ENCODE measurements at places on chromosomes 16 and 17.

- DNase-seq, result no peak
Observed at GRCh38 chr16:3007059-3007956, 5.4 kb upstream of the CLDN9 start.

DNA sequence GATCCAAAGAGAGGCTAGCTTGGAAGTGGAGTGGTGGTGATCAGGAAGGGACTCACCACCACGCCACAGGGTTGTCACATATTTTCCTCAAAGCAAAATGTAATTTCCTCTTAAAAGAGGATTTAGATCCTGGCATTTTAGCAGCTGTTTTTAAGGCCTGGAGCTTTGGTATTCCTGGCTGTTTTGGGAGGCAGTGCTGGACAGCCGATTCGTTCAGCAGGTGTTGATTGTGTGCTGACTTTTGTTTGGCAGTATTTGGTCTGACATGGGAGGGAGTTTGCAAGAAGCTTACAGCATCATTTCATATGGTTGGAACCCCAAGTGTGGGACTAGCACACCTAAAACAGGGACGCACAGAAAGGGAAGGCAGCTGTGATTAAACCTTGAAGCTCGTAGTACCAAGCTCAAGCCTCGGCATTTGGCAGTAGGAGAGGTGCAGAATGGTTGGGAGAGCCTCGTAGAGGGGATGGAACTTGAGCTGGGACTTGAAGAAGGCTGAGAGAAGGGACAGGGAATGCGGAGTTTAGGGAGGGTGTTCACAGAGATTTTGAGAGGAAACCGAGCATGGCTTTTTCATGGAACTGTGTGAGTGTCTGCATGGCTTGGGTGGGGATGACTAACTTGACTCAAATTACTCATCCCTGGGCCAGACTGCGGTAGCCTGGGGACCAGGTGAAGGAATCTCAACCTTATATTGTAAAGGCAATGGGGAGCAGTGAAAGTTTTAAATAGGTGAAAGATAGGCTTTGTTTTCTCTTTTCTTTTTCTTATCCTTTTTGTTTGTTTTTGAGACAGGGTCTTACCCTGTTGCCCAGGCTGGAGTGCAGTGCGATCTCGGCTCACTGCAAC is 52.3 kb downstream of the RPTOR start:
- no peak for DNase-seq

DNA sequence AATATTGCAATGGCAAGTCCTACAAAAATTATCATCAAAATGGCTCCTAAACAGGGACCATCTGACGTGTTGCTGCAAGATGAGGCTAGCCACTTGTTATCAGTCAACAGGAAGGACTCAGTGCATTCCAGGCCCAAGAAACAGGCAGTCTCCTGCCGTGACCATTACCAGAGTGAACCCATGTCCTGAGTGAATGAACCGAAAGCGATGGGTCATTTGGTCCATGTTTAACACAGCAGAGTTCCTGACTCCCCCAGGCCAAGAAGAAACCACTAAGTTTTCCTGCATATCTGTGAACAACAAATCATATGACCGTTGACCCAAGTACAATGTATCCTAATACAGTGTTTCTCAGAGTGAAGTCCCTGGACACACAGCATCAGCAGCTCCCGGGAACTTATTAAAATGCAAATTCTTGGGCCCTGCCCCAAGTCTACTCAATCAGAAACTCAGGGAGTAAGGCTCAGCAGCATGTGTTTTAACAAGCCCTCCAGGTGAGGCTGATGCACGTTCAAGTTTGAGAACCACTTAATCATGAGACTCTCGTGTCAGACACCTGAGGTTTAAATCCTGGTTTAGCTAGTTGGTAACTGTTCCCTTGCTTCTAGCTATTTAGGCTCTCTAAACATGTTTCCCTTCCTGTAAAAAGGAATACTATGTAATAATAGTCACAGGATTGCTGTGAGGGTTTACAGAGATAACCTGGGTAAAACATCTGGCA is 429.4 kb upstream of the MAF start:
- no peak for DNase-seq

DNA sequence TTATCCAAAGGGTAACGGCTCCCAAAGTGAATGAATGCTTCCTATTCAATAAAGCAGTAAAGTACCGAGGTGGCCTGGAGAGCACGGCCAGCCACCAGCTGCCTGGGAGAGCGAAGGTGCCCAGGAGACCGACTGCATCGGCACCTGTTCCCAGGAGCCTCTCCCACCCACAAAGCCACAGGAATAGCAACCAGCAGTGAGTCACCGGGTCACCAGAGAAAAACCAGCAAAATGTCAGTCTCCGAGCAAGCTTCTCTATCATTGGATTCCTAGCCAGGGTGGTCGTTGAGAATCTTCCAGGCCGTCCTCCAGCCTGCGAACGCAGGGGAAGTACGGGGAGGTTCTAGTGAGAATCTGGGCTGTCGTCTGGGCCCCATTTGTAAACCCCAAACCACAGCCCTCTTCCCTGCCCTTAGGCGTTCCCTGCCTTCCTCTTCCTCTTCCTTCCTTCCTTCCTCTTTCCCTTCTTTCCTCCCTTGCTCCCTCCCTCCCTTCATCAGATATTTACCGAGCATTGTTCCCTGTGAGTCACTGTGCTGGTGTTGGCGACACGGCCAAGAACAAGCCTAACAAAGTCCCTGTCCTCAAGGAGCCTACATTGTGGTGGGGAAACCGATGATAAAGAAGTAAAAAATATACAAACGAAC is 114.6 kb downstream of the SLC39A11 start:
- DNase-seq, result no peak

GRCh38 chr17:27315322-27315721 is 21.4 kb downstream of the WSB1 start:
- peak; percentile 49 for DNase-seq

GRCh38 chr17:49990331-49990730 is 4.7 kb downstream of the DLX3 start:
- no peak for DNase-seq

GRCh38 chr17:27553019-27553511 is 77.9 kb upstream of the LGALS9 start:
- no peak for DNase-seq

- no peak for DNase-seq
Observed at GRCh38 chr16:28276301-28276700, 16.0 kb upstream of the SBK1 start.

DNA sequence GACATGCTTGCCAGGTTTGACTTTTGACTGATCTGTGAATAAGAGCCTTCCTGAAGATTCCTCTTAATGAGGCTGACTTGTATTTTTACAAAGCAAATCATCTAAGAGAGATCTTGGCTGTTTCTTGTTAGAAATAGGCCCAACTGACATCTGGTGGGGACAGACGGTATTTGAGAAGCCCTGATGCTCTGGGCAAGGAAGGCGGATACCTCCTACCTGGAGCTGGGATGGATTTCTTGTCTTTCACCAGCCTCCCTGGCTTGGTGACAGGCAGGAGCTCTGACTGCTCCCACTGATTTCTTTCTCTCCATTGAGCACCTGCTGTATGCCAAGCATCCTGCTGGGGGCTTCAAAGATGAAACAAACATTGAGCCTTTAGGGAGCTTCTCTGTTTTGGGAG is 40.4 kb downstream of the AKAP1 start:
- DNase-seq, result no peak

DNA sequence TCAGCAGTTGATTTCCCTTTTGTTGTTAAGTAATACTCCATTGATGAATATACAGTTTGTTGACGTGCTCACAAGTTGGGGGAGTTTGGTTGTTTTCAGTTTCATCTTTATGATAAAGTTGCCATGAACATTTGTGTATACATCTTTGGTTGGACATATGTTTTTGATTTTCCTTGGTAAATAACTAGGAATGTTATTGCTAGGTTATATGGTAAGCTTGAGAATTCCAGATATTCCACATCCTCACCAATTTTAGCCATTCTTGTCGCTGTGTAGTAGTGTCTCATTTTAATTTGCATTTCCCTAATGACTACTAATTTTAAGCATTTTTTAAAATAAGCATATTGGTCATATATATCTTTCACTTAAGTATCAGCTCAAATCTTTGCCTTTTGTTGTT is 55.0 kb upstream of the RASL10B start:
- no peak for DNase-seq

- DNase-seq, result no peak
Observed at GRCh38 chr17:80494547-80494946, 18.1 kb upstream of the NPTX1 start.

DNA sequence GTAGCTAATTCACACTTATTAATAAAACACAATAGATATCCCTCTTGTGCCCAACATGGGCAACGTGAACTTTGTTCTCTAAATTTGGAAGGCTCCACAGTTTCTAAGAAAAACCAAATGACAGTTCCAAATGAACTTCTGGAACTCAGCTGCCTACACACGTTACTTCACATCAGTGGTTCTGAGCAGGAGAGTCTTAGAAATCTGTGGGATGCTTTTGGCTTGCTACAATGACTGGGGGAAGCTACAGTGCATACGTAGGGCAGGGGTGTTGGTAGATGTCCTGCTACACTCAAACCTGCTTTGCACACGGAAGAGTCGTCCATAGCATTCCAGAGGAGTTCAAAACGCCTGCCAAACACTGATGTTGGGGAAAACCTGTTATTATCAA is 8.0 kb downstream of the TXNDC11 start:
- DNase-seq, result no peak

DNA sequence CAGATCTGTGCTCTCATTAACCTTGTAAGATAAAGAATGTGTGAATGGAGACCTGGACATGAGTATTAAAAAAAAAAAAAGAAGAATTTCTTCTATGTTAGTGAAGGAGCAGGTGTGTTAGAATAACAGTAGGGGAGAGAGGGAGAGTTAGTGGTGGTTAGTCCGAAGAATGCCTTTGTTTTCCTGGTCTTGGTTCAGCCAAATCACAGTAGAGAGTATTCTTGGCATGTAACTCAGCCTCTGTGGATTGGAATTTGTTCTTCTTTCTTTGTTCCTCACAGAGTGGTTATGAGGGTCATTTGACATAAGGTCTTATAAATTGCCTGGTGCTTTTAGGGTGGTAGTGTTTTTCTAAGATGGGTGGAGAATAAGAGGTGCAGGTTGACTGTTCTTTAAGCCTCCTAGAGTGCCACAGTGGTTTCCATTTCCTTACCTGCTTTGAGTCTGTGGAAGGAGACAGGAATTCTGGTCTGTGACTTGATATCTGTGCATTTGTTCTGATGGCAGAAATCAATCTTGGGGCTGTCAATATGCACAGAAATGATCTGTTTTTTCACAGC is 17.6 kb downstream of the NUP93 start:
- DNase-seq, result no peak

- no peak for DNase-seq
Observed at GRCh38 chr16:85413691-85414663, 199.1 kb upstream of the GSE1 start.

DNA sequence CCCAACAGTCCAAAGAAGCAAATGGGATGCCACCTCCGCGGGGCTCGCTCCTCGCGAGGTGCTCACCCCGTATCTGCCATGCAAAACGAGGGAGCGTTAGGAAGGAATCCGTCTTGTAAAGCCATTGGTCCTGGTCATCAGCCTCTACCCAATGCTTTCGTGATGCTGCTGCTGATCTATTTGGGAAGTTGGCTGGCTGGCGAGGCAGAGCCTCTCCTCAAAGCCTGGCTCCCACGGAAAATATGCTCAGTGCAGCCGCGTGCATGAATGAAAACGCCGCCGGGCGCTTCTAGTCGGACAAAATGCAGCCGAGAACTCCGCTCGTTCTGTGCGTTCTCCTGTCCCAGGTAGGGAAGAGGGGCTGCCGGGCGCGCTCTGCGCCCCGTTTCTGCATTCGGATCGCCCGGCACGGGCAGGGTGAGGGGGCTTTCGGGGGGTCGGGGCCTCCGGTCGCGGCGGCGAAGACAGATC is at the start of gene CDH13:
Gene CDH13 (plus strand): TSS at position 179 of the 471 bp plus-strand sequence.
- no peak for DNase-seq

DNA sequence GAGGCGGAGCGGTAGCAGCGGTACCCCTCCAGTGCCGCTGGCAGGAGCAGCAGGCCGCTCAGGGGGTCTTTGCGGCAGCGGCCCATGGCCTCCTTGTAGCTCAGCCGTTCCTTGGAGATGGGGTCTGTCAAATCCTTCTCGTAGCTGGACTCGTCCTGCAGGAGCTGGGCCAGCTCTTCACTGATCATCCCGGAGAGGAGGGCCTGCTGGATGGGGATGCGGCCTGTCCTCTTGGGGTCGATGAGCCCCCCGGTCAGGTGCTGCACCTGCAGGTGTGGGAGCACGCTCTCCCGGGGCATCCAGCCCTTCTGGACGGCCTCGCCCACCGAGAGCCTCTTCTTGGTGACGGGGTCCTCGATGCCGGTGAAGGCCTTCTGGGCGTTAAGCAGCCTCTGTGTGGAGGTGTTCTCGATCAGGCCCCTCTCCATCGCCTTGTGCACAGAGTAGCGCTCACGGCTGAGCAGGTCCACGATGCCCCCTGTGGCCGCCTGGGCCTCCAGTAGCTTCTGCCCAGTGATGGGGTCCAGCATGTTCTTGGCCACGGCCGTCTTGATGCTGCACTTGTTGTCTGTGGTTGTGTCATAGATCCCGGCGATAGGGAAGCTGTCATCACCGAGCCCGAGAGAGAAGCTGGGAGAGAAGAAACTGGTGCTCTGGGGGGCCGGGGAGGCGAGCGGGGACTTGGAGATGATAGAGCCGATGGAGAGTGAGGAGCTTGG is 6.6 kb downstream of the CDK3 start:
- DNase-seq, result no peak

- DNase-seq, result no peak
Observed at GRCh38 chr16:50185005-50185505, 31.9 kb downstream of the TENT4B start.

Measured in HEK293T (cell line).